ENCODE measurements at places on chromosomes 13 and 19. TPM values are rescaled to one million over a fixed set of nuclear protein-coding genes. Genes with fewer than 3 reads are reported as not detected.

DNA sequence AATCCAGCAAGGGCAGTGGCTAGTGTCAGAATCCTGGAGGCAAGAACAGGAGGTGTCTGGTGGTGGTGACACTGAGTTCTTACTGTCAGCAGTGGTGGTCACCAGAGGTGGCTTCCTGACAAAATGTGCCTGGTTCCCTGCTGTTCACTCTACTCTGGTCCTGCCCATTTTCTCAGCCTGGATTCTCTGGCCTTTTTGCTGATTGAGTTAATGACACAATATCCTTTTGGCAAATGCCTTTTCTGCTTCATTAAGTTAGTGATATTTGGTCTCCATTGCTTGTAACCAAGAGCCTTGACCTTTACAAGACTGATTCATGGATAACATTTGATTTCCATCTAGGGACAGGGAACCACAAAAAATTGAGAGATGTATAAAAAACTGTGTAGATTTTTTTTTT lies 51.1 kb downstream of the RFC3 start:
- no peak for DNase-seq

The LINGO3 gene
- total RNA-seq = not detected

DNA sequence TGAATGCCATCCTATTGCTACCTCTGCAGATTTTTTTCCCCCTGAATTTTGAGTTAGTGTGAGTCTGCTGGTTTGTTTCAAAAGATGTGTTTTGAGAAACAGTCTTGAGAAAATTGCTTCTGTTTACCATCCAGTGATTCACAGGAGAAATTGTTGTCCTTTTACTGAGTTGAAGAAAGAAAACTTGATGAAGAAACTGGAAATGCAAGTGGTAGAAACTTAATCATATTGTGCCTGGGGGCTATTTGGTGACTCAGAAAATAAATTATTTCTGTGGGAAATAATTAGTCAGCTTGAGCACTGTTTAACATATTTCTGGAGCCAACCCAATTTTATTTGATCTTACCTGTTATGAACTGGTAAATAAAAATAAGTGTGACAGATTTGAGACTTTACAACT lies 35.4 kb downstream of the PAN3 start:
- DNase-seq = no peak

- peak; percentile 72 for DNase-seq
These were observed 5.6 kb downstream of the ICAM5 start for GRCh38 chr19:10295305-10295846.

DNA sequence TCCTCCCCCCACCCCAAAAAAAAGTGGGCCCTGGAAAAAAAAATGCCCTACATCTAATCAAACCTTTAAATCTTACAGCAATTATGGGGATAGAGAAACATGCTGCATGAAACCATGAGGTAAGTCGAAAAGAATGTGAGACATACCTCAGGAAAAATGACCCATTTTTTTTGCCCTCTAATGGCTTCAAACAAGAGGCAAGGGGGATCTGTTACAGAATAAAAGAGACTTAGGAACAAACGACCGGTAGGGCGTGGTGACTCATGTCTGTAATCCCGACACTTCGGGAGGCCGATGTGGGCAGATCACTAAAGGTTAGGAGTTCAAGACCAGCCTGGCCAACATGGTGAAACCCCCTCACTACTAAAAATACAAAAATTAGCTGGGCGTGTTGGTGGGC lies 8.4 kb downstream of the RGL3 start:
- DNase-seq = no peak

DNA sequence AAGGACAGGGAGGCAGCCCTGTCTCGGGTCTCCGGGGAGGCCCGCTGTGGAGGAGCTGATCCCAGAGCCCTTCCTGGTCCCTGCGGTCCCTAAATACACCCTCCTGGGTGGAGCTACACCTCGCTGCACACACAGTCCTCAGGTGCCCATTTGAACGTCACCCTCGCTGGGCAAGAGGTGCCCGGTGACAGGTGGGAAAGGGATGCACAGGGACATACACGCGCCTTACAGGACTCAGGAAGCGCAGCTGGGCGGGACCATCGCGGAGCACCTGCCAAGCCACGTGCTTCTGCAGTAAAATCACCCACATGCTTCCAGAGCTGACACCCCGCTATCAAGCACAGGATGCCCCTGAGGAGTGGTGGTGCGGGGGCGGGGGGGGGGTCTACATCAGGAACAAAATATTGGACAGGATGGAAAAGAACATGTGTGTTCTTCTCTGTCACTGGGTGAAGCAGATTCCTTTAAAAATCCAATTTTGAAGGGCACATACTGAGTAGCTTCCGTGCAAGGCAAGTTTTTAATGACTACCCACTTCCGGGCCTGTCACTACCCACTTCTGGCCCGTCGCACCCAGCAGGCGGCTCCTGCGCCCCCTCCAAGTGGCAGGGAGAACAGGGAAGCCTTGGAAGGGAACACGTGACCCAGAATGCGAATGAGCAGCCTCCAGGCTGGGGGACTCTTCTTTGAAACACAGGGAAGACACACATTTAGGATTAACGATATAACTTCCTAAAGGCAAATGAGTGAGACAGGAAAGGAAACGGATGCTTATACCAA lies 78.9 kb downstream of the COL4A1 start:
- no peak for DNase-seq

DNA sequence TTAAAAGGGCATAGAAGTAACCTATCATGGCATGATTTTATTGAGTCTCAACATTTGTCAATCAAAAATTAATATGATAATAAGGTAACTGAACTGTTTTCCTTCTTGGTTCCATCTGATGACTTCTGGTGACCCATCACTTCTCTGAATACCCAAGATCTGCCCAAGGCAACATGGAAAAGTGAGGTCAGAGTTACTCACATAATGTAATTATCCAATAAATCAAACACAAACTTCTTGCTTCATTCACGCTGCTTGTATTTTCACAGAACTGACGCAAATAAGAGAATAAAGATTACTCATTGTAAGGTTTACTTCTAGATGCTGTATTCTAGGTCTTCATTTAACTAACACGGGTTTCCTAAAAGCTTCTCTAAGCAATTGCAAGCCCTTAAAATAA lies 361.6 kb downstream of the RBM26 start:
- DNase-seq = no peak

GRCh38 chr19:9610484-9611113 lies 10.4 kb downstream of the ZNF561 start:
- no peak for DNase-seq

GRCh38 chr13:27523346-27524073 lies 73.1 kb upstream of the MTIF3 start:
- DNase-seq = peak; percentile 49

DNA sequence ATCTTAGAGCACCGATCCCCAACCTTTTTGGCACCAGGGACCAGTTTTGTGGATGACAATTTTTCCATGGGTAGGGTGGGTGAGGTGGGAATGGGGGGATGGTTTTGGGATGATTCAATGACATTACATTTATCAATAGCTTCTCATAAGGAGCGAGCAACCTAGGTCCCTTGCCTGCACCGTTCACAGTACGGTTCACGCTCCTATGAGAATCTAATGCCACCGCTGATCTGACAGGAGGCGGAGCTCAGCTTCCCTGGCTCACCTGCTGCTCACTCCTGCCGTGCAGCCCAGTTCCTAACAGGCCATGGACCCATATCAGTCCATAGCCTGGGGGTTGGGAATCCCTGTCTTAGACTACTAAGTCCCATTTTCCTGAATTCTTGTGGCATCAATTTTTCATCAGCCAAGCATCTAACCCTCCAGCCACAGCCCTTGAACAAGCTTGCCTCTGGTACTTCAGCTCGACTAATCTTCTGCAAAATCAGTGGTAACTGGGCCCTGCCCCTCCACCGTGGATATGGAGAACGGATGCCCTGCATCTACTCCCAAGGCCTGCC lies 37.0 kb upstream of the MAP3K10 start:
- DNase-seq = no peak

- no peak for DNase-seq
These were observed 3.1 kb downstream of the XRCC1 start for GRCh38 chr19:43572171-43572588.

- DNase-seq = no peak
These were observed 23.2 kb downstream of the RFX2 start for GRCh38 chr19:6087074-6087571.

- no peak for DNase-seq
These were observed 15.6 kb downstream of the KCTD4 start for GRCh38 chr13:45185286-45185685.

DNA sequence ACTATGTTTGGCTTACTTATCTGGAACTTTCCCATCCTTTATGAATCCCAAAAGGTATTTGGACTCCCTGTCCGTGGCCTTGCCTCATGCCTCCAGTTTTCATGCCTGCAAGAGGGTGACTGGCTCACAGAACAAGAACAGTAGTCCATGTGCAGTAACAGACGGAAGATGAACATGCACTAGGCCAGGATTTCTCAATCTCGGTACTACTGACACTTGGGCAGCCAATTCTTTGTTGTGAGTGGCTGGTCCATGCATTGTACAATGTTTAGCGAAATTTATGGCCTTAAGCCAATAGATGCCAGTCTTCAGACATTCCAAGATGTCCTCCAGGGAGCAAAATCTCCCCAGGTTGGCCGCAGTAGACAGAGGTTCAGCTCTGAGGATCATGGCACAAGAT lies 61.9 kb downstream of the DOCK9 start:
- peak; percentile 15 for DNase-seq

The KIR2DL1 gene
- total RNA-seq = not detected

- no peak for DNase-seq
These were observed 680.9 kb upstream of the SGCG start for GRCh38 chr13:22499919-22500318.

The PRSS57 gene
- not detected for total RNA-seq

- DNase-seq = peak; percentile 76
These were observed 546 bp upstream of the ZNF546 start for GRCh38 chr19:39996218-39996810.

The AMER2 gene
- not detected for total RNA-seq

The MBD3L5 gene
- total RNA-seq = not detected

The MCF2L gene
- not detected for total RNA-seq

- DNase-seq = peak; percentile 14
These were observed 21.8 kb downstream of the SACS start for GRCh38 chr13:23411706-23412105.

The TSHZ3 gene
- not detected for total RNA-seq

DNA sequence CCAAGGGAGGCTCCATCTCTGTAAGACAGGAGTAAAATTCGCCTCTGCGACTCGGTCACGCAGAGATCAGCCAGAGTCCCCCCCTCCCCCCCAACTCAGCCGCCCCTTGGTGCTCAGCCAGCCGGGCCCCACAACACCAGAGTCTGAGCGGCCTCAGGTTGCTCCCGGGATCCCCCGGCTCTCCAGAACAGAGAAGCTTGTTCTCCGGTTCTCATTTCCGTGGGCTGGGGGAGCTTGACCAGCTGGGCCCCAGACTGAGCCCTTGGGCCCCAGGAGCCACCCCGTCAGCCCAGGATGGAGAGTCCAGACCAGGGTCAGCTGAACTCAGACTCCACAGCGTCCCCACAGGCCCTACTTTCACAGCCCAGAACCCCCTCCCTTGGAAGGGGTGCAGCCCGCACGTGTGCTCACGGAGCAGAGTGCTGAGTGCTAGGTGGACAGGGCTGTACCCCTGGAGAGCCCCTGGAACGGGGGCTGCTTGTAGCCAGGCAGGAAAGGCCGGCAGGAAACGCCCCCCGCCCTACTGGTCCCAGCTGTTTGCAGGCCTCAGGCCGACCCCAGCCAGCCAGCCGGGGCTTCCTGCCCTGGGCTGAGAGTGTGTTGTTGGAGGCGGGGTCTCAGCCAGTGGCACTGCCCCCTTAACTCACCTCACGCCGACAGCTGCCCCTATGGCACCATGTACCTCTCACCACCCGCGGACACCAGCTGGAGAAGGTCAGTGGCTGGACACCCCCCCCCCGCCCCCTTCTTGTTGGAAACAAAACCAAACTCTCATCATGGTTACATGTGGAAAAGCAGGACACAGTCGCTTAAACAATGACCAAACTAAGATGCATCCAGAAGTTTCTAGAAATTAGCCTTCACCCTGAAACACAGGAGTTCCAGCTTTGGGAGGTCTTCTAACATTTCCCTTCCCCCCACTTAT lies 44.4 kb downstream of the COMP start:
- DNase-seq = no peak

DNA sequence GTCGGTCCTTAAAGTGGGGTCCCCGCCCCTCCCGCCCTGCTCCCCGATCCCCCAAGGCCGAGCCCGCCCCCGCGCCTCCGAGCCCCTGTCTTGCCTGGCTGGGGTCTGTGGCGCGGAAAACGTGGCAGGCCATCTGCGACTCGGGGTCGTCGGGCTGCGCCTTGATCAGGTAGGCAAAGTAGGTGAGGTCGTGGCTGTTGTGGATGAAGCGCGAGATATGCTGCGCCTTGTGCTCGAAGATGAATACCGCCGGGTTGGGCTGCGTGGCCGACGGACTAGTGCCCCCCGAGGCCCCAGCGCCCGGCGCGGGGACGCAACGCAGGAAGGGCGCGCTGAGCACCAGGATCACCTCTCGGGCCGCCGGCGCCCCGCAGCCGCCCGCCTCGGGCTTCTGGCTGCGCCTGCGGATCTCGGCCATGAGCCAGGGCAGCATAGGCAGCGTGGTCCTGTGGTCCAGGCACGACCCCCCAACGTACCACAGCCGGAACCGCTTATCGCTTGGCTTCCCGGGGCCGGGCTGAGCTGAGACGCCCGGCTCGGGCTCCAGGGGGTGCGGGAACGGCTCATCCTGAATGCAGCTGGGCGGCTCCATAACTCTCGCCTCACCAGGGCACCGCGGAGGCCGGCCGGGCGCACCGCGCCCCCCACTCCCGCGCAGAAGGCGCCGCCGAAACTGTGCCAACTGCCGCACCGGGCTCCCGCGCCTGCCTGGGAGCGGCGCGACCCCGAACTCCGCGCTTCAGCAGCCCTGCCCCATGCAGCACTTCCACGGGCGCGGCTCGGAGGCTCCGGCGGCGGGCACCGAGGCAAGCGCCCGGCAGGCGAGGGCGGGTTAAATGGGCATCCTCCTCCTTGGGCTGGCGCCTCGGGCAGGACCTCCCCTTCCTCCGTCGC lies 546 bp downstream of the TBC1D4 start:
- peak; percentile 50 for DNase-seq

- no peak for DNase-seq
These were observed 6.8 kb downstream of the DCUN1D2 start for GRCh38 chr13:113483504-113484293.

DNA sequence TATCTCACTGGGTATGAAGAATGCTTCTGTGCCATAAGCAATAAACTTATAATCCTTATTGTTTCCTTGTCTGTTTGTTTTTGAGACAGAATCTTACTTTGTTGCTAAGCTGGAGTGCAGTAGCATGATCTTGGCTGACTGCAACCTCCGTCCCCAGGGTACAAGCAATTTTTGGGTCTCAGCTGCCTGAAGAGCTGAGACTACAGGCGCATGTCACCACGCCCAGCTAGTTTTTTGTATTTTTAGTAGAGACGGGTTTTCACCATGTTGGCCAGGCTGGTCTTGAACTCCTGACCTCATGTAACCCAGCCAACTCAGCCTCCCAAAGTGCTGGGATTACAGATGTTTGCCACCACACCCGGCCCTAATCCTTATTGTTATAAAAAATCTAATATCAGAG lies 112.5 kb downstream of the MYO16 start:
- no peak for DNase-seq

The PTGIR gene
- total RNA-seq = not detected

- DNase-seq = no peak
These were observed 4.7 kb upstream of the DPF1 start for GRCh38 chr19:38228491-38229439.

The ZNF792 gene
- total RNA-seq = 11.4 TPM

Data from Karpas-422 (cell line).